ENCODE measurements at places on chromosomes 4 and X.

DNA sequence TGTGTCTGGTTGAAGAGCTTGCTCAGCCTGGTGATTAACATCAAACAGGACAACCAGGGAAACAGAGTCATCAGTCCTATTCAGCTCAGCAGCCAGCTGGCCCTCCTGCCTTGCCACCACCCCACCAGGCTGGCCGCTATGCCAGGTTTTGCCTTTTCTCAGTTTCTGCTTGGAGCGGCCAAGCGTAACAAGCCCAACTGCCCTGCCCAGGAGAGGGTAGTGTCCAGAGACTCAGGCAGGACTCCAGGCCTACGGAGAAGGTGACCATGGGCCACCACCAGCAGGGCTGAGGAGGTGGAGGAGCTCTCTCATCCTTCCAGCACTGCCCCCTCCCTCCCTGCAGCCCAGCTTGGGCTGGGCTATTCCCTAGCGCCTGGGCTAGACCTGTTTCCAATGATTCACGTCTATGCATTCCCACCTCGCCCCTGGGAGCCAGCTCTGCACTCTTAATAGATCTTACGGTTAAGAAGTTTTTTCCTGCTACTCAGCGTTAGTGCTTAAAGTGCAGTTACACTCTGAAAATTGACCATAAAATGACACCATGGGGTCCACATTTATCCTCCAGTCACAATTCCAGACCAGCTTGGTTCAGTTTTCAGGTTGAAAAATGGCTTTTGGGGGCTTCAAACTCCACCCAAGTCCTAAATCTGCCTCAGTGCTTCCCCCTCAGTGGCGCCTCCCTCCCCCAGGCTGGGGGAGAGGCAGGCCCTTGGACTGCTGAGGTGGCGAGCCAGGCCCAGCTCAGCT, 124.0 kb upstream of the PJA1 start:
- DNase-seq = no peak

- no peak for DNase-seq
These were observed 57.8 kb downstream of the TMEM131L start for GRCh38 chr4:153523941-153524386.

DNA sequence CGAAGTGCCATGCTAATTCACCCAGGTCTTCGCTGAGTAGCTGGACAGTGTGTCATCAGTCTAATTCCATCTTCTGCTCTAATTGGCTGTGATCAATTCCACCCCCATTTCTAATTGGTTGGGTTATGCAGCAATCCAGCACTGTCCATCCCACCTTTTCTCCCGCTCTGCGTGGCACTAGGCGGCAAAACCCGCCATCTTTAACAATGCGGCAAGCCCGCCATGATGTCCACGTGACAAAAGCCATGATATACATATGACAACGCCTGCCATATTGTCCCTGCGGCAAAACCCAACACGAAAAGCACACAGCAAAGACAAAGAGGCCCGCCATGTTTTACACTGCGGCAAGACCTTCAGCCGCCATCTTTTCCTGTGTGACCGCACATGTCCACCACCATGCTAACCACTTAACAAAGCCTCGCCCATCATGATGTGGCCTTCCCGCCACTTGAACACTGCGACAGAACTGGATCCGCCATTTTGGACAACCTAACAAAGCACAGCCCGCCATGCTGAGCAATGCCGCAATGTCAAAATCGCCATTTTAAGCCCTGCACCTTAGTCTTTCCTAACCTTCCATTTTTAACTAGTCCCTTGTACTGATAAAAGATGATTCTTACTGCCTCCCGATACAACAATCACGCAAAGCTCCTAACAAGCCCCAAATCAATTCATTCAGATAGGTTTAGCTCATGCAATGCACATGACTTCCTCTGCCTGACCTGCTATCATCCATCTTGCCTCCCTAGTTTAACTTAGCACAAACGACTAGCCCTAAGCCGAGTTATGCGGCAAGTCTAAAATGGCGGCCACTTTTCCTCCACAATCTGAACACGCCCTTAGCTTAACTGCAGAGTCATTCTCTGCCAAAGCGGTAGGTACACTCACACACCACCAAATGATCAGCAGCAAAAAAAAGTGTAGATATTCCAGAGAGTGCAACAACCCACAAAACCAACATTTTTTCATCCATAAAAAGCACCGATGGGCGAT, 288.3 kb downstream of the CHIC1 start:
- DNase-seq = no peak

DNA sequence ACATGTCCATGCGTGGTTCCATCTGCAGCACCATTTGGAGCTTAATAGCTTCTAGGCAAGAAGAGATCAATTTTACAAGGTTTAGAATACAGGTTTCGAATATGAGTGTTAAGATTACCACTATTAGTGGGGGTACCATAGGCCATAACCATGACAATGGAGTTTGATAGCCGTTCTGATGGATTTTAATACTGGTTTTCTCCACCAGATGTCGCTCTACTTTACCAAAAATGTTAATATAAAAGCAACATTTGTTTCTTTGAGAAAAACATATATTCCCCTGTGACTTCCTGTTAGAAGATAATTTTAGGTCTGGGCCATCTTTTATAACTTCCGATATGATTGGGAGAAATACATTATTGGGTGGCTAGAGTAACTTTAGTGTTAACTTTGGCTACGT, 499.7 kb upstream of the POU3F4 start:
- DNase-seq = peak; percentile 28

GRCh38 chr4:167452922-167453430, 218.7 kb upstream of the SPOCK3 start:
- no peak for DNase-seq
